ENCODE measurements at places on chromosomes 5 and 9.

- DNase-seq: no peak
Observed at GRCh38 chr9:128280084-128280622, 4.1 kb downstream of the SWI5 start.

- no peak for DNase-seq
Observed at GRCh38 chr5:14216372-14216771, 73.2 kb downstream of the TRIO start.

GRCh38 chr5:162485666-162486292 lies 418.2 kb downstream of the GABRG2 start:
- DNase-seq: no peak

- DNase-seq: no peak
Observed at GRCh38 chr9:136190656-136191055, 14.3 kb downstream of the LHX3 start.

DNA sequence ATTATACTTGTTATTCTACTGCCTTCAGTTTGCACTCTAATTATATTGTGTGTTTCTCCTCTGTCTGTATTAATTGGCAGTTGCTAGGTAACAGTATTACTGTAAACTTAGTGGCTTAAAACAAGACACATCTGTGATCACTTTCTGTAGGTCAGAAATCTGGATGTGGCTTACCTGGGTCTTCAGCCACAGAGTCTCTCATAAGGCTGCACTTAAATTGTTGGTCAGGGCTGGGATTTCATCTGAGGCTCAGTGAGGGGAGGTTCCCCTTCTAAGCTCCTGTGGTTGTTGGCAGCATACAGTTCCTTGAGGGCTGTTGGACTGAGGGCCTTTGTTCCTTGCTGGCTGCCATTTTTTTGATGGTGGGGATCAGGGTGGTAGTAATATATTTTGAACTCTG lies 68.8 kb downstream of the SLC44A1 start:
- DNase-seq: no peak

- DNase-seq: no peak
Observed at GRCh38 chr5:101894985-101895384, 401.1 kb downstream of the SLCO4C1 start.

DNA sequence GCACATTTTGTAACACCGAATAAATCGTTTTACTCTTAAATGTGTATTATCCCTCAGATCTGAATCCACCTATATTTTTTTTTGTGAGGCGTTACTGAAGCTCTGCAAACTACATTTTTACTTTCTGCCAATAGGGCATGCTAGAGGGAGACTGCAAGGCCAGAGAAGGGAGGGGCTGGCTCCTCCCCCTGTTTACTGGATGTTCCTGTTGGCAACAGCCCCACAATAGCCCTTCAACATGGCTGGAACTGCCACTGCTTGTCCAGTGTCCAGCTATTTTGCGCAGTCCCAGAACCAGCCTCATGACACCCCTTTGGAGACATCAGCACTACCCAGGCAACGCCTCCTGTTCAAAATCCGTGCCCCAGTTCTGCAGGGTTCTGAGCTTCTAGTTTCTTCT lies 85.4 kb upstream of the MIER3 start:
- peak; percentile 5 for DNase-seq

GRCh38 chr5:154849791-154850201 lies 607 bp downstream of the FAXDC2 start:
- DNase-seq: no peak

- no peak for DNase-seq
Observed at GRCh38 chr9:135983208-135984071, 22.3 kb upstream of the UBAC1 start.

GRCh38 chr5:1268666-1269065 lies 26.2 kb downstream of the TERT start:
- DNase-seq: no peak

GRCh38 chr5:10467281-10468198 lies 25.9 kb downstream of the ROPN1L start:
- no peak for DNase-seq

- DNase-seq: no peak
Observed at GRCh38 chr9:89978185-89978584, 373.4 kb downstream of the GADD45G start.

DNA sequence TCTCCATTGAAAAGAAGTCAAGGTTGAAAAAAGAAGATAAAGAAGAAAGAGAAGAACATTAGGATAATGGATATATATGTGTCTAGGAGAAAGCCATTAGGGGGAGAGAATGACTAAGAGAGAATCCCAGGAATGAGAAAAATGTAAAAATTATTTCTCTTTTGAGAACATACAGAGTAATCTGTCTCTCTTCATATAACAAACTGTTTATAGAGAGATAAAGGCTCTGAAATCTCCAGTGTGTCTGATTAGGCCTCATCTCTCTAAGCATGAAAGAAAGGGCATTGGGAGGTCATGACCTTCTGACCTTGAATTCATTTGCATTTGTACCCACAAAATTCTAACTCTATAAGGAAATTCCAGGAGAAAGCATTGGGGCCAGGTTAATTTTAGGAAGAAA lies 3.5 kb upstream of the MPDZ start:
- no peak for DNase-seq

GRCh38 chr9:77447646-77448045 lies 200.5 kb downstream of the GNA14 start:
- DNase-seq: no peak

- DNase-seq: no peak
Observed at GRCh38 chr9:92722386-92723298, 42.0 kb downstream of the BICD2 start.

GRCh38 chr9:86902176-86902575 lies 45.1 kb downstream of the GAS1 start:
- no peak for DNase-seq

DNA sequence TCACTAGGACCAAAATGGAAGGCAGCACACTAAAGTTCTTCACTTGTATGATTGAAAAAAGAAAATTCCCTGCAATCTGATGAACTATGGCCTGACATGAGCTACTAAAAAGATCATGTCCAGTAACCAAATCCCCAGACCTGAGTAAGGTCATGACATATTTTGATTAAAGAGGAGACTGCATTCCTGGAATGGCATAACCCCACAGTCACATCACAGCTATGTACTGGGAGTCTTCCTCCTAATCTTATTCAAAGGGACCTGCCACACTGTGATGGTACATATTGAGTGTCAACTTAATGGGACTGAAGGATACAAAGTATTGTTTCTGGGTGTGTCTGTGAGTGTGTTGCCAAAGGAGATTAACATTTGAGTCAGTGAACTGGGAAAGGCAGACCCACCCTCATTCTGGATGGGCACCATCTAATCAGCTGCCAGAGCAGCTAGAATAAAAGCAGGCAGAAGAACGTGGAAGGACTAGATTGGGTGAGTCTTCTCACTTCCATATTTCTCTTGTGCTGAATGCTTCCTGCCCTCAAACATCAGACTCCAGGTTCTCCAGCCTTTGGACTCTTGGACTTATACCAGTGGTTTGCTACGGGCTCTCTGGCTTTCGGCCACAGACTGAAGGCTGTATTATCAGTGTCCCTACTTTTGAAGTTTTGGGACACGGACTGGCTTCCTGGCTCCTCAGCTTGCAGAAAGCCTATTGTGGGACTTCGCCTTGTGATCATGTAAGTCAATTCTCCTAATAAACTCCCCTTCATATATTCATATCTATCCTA lies 345.0 kb downstream of the TMEM38B start:
- DNase-seq: no peak

DNA sequence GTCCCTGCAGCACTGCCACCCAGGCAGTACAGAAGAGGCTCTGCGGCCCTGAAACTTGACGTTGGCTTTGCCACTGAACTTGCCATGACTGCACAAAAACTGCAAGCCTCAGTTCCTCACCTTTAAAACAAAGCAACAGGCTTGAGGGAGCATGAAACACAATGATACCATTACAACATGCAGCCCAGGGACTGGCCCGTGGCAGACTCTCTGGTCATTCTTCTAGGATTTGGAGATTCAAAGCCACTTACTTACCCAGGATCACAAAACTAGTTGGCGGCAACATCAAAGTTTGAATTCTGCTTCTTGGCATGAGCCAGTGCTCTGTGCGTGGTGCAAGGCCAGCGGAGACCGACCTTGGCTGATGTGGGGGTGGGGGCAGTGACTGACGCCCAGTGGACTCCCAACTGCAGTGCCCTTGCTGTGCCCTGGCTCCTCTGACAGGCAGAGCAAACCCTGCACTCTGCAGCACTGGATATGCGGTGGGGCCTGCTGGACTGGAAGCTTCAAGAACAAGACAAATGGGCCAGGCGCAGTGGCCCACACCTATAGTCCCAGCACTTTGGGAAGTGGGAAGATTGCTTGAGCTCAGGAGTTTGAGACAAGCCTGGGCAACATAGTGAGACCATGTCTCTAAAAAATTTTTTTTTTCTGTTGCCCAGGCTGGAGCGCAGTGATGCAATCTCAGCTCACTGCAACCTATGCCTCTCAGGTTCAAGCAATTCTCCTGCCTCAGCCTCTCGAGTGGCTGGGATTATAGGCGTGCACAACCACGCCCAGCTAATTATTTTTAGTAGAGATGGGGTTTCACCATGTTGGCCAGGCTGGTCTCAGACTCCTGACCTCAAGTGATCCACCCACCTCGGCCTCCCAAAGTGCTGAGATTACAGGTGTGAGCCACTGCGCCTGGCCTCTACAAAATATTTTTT lies 18.9 kb downstream of the SQSTM1 start:
- DNase-seq: no peak

DNA sequence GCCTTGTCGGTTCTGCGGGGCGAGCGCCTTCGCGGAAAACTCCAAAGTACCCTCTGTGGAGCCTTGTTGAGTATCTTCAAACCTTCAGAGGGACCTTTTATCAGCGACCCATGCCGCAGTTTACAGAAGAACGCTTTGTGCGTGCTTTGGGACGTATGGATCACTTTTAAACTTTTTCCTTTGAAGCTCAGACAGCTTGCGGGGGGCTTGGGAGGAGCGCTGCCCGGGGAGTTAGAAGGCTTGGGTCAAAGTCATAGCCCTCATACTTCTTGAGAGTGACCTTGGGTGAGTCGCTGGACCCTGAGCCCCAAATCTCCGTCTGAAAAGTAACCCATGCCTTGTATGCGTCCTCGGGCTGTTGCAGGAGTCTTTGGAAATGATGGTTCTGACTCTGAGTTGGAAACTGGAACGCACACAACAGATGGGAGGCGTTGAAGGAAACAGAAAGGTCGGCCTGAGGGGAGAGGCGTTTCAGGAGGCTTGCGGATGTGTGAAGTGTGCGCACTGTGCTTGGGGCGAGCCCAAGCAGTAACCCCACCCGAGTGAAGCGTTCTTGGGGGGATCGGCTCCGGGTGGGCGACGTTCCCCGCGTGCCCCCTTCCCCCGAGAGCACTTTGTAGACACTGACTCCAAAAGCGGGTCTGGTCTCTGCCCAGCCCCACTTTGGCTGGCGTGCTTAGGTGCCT lies 661 bp upstream of the SLC25A51 start:
- DNase-seq: no peak
